Activated T-helper 1 cell treated with anti-CD3 and anti-CD28 coated beads, Interleukin-12 subunit alpha, Interleukin-12 subunit beta, Interleukin-2, Interleukin-4 antibody, amounts not matched to agents 30 ng/mL and 10 ng/mL and 1 ng/mL, durations not matched to agents 14 hours and 24 hours and 36 hours (primary cell): ENCODE measurements at places on chromosomes 4 and X.
A peak's percentile ranks its signal among the peaks of the same experiment; 100 is the strongest.

DNA sequence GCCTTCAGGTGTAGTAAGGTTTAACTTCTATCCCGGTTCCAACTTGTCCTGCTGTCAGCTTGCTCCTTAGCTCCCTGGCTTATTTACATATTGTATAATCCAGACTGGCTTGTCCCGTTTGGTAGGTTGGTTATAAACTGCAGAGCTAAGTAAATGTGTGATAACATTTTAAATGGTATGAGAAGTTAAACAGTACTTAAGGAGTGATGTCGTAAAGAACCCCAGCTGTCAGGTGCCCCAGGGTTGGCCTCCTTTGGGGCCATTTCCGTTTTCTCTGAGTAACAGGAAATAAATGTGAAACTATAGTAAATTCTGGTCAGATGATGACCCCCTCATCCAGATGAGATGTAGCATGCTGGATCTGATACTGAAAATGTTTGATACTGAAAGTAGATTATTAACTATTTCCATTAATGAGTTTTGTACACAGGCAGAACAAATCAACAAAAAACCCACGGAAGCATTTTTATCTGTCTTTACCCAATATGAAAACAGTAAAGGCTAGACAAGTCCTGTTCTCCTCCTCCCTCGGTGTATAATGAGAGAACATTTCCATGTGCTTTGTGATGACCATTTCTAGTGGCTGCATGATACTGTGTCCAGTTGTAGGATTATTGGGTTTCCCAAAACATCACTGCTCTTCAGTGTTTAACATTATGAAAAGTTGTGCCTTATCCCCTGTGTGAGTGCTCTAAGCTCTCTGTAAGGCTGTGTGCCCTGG is 22.4 kb downstream of the GAB1 start:
- DNase-seq = no peak

DNA sequence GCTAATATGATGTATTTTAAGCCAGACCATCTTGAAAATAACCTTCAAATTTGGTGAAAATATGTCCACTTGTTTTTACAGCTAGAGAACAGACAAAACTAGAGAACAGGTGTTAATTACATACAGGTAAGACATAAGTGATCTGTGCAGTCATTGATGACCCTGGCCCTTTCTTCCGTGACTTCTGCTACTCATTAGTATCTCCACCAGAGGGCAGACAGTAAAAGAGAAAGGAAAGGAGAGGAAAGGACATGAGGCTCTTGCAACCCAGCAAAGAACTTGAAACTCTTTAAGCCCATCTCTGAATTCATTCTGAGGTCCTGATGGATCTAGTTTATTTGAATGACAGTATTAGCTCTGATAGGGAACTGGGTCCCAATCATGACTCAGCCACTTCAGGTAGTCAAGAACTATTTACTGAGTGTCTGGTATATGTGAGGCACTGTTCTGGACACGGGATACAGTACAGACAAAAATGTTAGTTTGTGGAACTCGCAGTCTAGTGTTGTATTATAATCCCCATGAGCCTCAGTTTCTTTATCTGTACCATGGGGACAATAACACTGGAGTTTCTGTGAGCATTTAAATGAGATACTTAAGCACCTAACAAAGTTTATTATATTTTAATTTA is 121.0 kb upstream of the TEX13D start:
- DNase-seq = peak; percentile 3

DNA sequence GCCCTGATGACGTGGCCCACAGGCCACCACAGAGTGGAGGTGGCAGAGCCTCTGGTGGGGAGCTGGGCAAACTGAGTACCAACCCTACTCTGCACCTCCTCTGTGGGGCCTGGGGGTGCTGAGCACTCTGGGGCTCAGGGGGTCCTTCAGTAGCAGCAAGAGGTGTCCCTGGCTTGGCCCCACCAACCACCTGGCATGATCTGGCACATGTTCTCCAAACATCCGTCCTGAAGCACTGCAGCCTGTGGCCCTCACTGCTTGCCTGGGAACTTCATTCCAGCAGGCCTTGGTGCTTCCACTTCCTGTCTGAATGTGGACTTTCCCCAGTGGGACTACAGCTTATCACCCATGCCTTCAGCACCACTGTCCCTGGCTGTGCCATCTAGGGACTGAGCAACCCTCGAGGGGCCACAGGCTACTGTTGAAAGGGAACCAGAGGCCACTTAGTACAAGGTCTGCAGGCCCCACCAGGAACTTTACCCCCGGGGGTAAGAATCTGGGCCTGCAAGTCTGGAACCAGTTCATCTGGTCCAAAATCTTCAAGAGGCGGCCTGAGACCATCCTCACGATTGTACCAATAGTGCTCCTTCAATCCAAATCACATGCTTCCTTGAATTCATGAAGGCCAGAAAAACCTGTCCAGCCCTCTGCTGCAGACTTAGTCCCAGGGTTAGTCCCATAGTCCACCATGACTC is 13.2 kb downstream of the TNIP2 start:
- DNase-seq = no peak

GRCh38 chr4:118743867-118744266 is 58.7 kb downstream of the METTL14 start:
- DNase-seq = no peak

DNA sequence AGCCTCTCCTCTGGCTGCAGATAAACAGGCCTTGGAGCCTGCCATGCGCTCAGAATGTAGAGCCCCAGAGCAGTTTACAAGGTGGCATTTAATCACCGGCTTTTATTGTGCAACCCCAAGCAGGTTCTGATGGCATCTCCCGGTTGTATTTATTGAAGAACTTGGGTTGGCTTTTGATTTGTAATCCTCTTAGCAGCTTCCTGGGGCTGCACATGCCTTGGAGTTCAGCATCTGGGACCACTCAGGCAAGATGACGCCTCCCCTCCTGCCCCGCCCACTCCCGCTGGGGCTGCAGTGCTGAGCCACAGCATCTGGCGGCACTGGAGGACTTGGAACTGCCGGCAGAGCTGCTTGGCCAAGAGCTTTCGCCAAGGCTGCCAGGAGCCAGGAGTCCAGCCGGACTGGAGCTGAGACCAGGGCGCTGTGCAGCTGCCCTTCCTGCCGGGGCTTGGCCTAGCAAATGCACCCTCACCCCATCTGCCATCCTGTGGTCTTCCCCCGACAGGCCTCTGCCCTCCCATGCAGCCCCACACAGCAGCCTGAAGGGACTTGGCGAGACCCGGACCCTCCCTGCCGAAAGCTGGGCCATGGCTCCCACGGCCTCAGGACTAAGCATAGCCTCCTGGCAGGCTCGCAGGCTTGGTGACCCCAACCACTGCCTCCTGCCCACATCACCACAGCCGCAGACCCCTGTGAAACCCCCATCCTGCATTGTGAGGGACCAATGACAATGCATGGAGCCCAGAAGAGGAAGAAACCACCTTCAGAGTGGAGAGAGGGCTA is 5.4 kb downstream of the HTRA3 start:
- DNase-seq = no peak

DNA sequence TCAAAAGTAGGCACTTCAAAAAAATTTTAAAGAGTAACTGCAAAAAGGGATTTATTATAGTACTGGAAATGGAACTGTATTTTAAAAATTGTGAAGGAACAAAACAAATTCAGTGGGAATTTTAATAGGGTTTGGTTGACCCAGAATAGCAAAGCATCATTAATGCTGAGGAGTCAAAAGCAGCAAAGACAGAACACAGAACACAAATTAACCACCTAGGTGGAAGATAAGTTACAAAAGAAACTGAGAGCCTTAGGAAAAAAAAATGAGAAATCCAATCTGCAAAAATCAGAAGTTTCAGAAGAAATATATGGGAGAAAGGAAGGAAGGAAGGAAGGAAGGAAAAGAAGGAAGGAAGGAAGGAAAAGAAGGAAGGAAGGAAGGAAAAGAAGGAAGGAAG is 49.2 kb upstream of the NAF1 start:
- no peak for DNase-seq

GRCh38 chr4:170589597-170590191 is 499.9 kb upstream of the AADAT start:
- no peak for DNase-seq

- no peak for DNase-seq
These were observed 137.6 kb upstream of the TEX13D start for GRCh38 chrX:124194901-124195300.

- no peak for DNase-seq
These were observed 112.6 kb downstream of the ANK2 start for GRCh38 chr4:113162089-113162488.

DNA sequence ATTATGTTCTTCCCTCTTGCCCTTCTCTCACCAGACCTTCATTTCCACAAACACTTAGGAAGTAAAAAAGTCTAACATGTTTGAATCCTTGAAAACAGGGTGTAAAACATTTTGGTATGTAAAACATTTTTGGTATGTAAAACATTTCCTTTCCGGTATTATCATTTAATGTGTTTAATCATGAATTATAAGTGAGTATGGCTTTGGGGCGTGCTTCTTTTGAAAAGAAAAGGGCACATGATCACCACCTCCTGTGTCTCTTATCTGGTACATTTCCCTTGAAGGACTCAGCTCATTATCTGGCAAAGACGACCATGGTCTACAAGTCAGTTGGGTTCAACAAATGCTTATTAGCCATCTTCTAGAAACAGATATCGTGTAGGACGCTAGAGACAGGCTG is 283.6 kb downstream of the FRMPD4 start:
- DNase-seq = no peak

DNA sequence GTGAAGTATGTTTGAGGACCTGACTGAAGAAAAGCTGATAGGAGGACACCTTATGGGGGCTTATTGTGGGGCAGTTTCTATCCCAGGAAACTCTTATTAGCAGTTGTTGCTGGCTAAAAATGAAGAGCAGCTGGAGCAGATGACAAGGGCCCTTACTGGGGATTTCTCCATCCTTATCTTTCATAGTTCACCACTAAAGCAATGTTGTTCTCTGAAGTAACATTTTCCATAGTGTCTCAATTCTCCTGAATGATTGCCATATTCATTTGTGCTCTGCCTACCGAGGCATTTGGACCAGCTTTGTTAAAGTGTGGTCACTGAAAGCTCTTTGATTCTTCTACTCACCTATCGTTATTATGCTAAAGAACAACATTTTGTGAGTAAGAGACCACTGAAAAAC is 7.7 kb downstream of the ENOX2 start:
- no peak for DNase-seq

DNA sequence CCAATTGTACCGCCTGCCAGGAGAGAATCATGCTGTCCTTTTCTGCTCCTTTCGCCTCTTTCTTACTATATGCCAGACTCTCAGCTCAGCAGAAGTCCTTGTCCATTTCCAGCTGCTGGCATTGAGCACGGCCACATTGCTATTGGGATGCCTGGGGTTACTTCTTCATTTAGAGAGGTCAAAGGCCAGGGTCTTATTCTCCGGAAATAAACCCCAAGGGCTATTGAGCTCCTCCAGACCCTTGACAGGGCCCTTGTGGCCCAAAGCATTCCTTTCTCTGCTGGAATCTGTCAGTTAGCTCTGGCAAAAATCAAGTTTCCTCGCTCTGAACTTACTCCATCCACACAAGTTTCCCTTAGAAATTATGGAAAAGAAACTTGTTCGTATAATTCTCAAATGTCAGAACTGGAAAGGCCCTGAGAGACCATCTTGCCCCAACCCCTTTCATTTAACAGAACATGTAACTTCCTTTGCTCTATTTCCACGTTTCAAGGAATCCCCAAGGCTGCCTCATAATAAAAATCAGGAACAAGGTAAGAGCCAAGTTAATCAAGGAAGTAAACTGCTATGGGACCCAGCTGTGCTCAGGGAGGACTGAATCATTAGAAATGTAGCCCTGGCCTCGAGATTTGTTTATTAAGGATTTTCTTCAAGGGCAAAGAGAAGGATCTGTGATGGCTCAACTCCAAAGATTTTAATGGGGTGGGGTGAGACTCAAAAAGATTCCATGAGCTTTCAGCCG is 11.8 kb downstream of the AKAP4 start:
- DNase-seq = no peak

DNA sequence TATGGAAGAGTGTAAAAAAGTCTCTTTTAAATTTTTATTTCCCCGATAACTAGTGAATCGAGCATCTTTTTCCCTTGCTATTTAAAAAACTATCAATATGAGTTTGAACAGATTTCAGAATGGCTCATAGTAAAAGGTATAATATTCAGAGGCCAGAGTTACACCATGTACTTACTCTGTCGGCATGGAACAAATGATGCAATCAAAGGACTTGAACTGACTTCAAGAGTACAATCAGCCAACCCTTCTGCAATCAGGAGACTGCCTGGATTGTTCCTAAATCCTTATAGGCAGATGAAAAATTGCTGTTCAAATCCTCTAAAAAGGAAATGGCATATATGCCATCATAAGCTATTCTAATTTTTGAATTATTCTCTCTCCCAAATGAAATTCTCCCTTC is 273.3 kb downstream of the SH2D1A start:
- DNase-seq = no peak

GRCh38 chr4:113455061-113455460 is 306.5 kb downstream of the CAMK2D start:
- DNase-seq = no peak

- DNase-seq = no peak
These were observed 277.7 kb upstream of the TET2 start for GRCh38 chr4:104868958-104869357.

GRCh38 chrX:41522081-41522480 is 74.9 kb downstream of the NYX start:
- DNase-seq = no peak

DNA sequence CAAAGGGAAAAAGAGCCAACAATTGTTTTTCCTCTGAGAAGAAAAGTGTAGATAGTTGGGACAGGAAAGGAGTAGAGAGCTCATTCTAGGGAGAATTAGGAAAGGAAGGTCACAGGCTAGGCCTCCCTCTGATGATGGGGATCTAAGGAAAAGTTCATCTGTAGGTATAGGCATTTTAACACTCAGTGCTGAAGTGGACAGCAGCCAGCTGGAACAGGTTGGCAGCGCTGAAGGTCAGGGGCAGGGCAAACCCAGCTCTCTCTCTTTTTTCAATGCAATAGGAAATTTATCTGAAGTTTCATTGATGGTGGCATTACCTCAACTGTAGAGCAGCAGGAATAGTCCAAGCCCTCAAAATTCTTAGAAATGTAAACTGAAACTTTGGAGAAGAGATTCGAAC is 98.5 kb upstream of the ETNPPL start:
- DNase-seq = no peak

GRCh38 chrX:148612431-148612830 is 112.0 kb downstream of the AFF2 start:
- DNase-seq = no peak

DNA sequence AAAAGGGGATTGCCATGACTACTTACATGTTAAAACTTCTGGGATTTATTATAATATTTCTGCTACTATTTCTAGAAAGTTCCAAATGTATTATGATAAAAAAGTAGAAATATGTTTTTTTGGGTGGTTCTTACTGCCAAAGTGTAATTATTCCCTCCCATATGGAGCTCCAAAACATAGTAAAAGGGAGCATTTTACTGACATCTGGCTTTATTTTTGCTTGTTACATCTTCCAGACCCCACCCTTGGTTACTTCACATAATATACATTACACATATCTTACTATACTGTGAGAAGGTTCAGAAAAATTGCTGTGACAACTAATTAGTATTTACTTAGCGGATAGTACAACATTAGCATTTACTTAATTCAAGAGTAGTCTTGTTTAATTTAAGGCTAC is 205.1 kb upstream of the TLL1 start:
- no peak for DNase-seq
